A549 treated with ZK216348 at 1 μM for 4 hours (cell line): ENCODE measurements at places on chromosomes 3 and 15. TPM values are rescaled to one million over a fixed set of nuclear protein-coding genes. Genes with fewer than 3 reads are reported as not detected.

RAD18 gene
- total RNA-seq = 9.4 to 22.4 TPM (median 14.9 TPM) in 5 replicates

CHCHD4 gene
- 34.7 to 43.7 TPM (median 38.3 TPM) in 5 replicates for total RNA-seq

PEAK1 gene
- total RNA-seq = 5.1 to 12.1 TPM (median 8.8 TPM) in 5 replicates

APEH gene
- 51.1 to 72.3 TPM (median 65.1 TPM) in 5 replicates for total RNA-seq

CADPS gene
- not detected in 5 replicates for total RNA-seq

LRRC2 gene
- not detected in 5 replicates for total RNA-seq

TGM5 gene
- total RNA-seq = not detected in 5 replicates

GOLGA6D gene
- 0.07 TPM in 1 of 5 replicates, not detected in the others for total RNA-seq

CPLX3 gene
- total RNA-seq = 0.07 TPM in 1 of 5 replicates, not detected in the others

PRSS50 gene
- total RNA-seq = not detected in 5 replicates

FETUB gene
- 0.14 to 0.34 TPM (median 0.28 TPM) in 3 of 5 replicates, not detected in the others for total RNA-seq

IGDCC3 gene
- total RNA-seq = 0.12 to 0.19 TPM (median 0.13 TPM) in 3 of 5 replicates, not detected in the others

C3orf22 gene
- not detected in 5 replicates for total RNA-seq

FBXL22 gene
- total RNA-seq = 0.17 to 0.44 TPM (median 0.22 TPM) in 5 replicates

RLBP1 gene
- not detected in 5 replicates for total RNA-seq

SLCO2A1 gene
- 0.02 to 0.22 TPM (median 0.06 TPM) in 4 of 5 replicates, not detected in the other for total RNA-seq

MITF gene
- total RNA-seq = 5.8 to 9.0 TPM (median 7.3 TPM) in 5 replicates

GOLGA6L24 gene
- not detected in 5 replicates for total RNA-seq

LTK gene
- 0.05 to 0.20 TPM (median 0.13 TPM) in 5 replicates for total RNA-seq

CPOX gene
- total RNA-seq = 15.8 to 27.8 TPM (median 23.8 TPM) in 5 replicates

ASTE1 gene
- total RNA-seq = 4.7 to 6.3 TPM (median 4.8 TPM) in 5 replicates
